H4 (cell line): ENCODE measurements at places on chromosomes 1 and 21. TPM values are rescaled to one million over a fixed set of nuclear protein-coding genes. Genes with fewer than 3 reads are reported as not detected.

CLCA1 gene
- total RNA-seq: not detected in 2 replicates

- no peak for DNase-seq
These were observed 158.7 kb downstream of the SIPA1L2 start for GRCh38 chr1:232471250-232471649.

DNA sequence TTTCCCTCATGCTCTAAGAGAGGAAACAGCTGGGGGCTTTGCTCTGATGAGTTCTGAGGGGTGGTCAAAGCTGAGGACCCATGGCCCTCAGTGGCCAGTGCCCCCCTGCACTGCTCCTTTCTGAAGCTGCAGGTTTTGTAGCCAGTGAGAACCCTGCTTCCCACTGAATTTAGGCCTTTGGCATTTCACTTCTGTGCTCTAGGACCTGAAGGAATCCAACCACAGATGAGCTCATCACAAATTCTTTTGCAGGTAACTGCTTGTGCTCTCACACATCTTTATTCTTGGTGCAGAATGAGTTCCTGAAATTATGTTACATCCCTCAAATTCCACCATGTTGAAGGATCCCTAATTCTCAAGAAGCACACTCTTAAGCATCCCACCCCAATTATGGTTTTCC is 248.7 kb upstream of the IRF2BP2 start:
- DNase-seq: no peak

DNA sequence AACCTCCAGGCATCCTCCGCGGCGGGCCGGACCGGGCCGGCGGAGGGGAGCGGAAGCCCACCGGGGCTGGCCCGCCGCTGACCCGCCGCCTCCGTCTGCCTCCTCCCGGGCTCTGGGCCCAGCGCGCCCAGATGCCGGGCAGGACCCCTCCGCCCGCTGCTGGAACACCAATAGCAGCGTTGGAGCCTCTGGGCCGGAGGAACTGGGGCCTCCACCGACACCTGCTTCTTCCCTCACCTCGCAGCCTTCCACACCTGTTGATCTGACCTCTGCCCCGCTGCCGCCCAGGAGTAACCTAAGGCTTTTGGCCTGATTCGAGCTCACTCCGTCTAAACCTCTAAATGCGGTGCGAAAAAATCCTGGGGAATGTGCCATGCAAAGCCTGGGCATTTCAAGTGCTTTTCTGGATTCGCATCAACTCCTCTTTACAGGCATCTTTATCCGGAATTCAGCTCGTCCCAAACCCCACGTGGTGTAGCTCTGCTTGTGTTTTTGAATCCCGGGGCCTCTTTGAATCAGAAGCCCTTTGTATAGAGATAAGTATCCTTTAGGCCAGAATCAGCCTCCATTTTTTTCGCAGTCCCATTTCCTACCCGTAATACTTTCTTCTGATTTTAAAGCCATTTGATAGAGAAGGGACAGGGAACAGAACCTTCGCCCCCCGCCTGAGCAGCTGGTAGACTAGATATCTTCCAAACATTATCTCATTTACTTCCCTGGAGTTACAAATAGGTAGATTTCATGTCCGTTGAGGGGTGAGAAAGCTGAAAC is 680 bp upstream of the CNN3 start:
- no peak for DNase-seq

ANGPTL1 gene
- total RNA-seq: 1.5 and 1.7 TPM in 2 replicates
